ENCODE measurements at places on chromosomes 4 and X. TPM values are rescaled to one million over a fixed set of nuclear protein-coding genes. Genes with fewer than 3 reads are reported as not detected.

The MAGED4B gene
- 5.2 TPM for total RNA-seq

The SULT1B1 gene
- 331 TPM for total RNA-seq

The FAM3A gene
- total RNA-seq: 64.3 TPM

The SMIM10L2A gene
- 0.59 TPM for total RNA-seq

The ATP1B4 gene
- not detected for total RNA-seq

The PRR32 gene
- not detected for total RNA-seq

The MMRN1 gene
- 14.0 TPM for total RNA-seq

The WWC2 gene
- 6.3 TPM for total RNA-seq

The PTCHD1 gene
- total RNA-seq: 0.12 TPM

The ITM2A gene
- total RNA-seq: 26.5 TPM

The IDUA gene
- total RNA-seq: 28.7 TPM

The DNAAF6 gene
- not detected for total RNA-seq

The INPP4B gene
- total RNA-seq: 19.6 TPM

The BANK1 gene
- total RNA-seq: 1.3 TPM

The MAGEA9B gene
- not detected for total RNA-seq

The PPAT gene
- 5.9 TPM for total RNA-seq

The FRMPD4 gene
- total RNA-seq: 0.59 TPM

The CSAG2 gene
- total RNA-seq: not detected

The STK32B gene
- total RNA-seq: 0.40 TPM

The C4orf51 gene
- total RNA-seq: not detected

The EFNB1 gene
- 68.5 TPM for total RNA-seq

The MAGEA10 gene
- not detected for total RNA-seq

The GPRIN3 gene
- total RNA-seq: 21.1 TPM

The PHEX gene
- 0.95 TPM for total RNA-seq

The RTL5 gene
- 1.0 TPM for total RNA-seq

The TLR10 gene
- total RNA-seq: 0.21 TPM

The FAM236C gene
- total RNA-seq: not detected

The CCSER1 gene
- total RNA-seq: 22.7 TPM

The SPANXA2 gene
- total RNA-seq: not detected

The NDST3 gene
- 0.09 TPM for total RNA-seq

The GPM6B gene
- 9.3 TPM for total RNA-seq

The CXCL5 gene
- not detected for total RNA-seq

The PF4V1 gene
- total RNA-seq: not detected

Measured in left colon (tissue), 2 donors.